ENCODE measurements at places on chromosomes 16 and 17. TPM values are rescaled to one million over a fixed set of nuclear protein-coding genes. Genes with fewer than 3 reads are reported as not detected.

DNA sequence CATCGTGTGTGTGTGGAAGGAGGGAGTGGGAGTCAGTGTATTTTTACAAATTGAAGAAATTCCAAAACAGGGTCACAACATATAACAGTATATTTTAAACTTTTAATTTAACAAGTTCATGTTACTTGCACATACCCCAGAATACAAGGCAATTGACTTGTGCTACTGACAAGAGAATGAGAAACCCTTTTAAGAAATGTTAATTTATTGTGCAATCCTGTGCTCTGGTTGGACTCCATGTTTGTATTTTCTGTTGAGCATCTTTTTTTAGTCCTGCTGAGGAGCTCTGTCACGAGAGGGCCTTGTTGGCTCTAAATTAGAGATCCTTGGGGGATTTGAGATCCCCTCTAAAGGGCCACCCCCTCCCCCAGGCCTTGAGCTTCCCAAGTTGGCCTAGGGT, 1.1 kb upstream of the EMP2 start:
- peaks cover 2% of the 10 kb centered on the region for H3K36me3 ChIP-seq
- DNase-seq, result no peak
- no peaks in the 10 kb centered on the region for H3K27me3 ChIP-seq
- peaks cover 12% of the 10 kb centered on the region for H3K4me1 ChIP-seq
- H3K27ac ChIP-seq, result no peak overlapping the region

DNA sequence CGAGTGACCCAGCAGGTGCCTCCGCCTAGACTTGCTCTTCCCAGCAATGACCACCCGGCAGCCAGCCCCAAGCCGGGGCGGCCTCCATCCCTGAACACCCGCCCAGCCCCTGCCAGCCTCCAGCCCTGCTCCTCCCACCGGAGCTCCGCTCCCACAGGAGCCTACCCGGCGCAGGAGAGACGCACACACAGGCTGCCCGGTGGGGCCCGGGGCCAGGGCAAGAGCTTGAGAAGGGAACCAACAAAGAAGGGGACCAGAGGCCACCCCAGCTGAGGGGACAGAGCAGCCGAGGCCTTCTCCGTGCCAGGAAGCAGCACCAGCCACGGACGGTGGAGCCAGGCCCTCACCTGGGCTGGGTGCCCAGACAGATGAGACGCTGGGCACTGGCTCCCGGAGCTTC, 13.8 kb downstream of the PKD1 start:
- H3K4me3 ChIP-seq, result no peak overlapping the region
- H3K4me1 ChIP-seq, result no peaks in the 10 kb centered on the region
- H3K27ac ChIP-seq, result no peak overlapping the region

GRCh38 chr17:38322156-38322779, 21.5 kb downstream of the GPR179 start:
- H3K36me3 ChIP-seq, result peaks cover 35% of the 10 kb centered on the region
- no peaks in the 10 kb centered on the region for H3K27me3 ChIP-seq
- no peak overlapping the region for H3K4me3 ChIP-seq
- no peak overlapping the region for H3K27ac ChIP-seq
- H3K4me1 ChIP-seq, result peaks cover 3% of the 10 kb centered on the region

GRCh38 chr16:73311857-73312723, 264.2 kb upstream of the ZFHX3 start:
- no peak for DNase-seq
- H3K27ac ChIP-seq, result no peak overlapping the region
- H3K27me3 ChIP-seq, result no peaks in the 10 kb centered on the region
- no peaks in the 10 kb centered on the region for H3K36me3 ChIP-seq
- H3K4me1 ChIP-seq, result no peaks in the 10 kb centered on the region

- no peak for DNase-seq
- H3K36me3 ChIP-seq, result no peaks in the 10 kb centered on the region
- peak overlapping the region; percentile 74 for H3K4me3 ChIP-seq
- H3K27ac ChIP-seq, result no peak overlapping the region
- H3K27me3 ChIP-seq, result peaks cover 2% of the 10 kb centered on the region
Measured at GRCh38 chr17:29621751-29622194, 939 bp downstream of the CORO6 start.

GRCh38 chr16:28935924-28936783, 4.4 kb downstream of the CD19 start:
- H3K27me3 ChIP-seq, result no peaks in the 10 kb centered on the region
- H3K4me1 ChIP-seq, result no peaks in the 10 kb centered on the region
- H3K4me3 ChIP-seq, result peak overlapping the region; percentile 45
- DNase-seq, result peak; percentile 95

- peak; percentile 66 for DNase-seq
- peak overlapping the region; percentile 93 for H3K4me3 ChIP-seq
- H3K27me3 ChIP-seq, result peaks cover 5% of the 10 kb centered on the region
- no peak overlapping the region for H3K27ac ChIP-seq
- no peaks in the 10 kb centered on the region for H3K4me1 ChIP-seq
Measured at GRCh38 chr17:5499476-5500231, 13.3 kb downstream of the MIS12 start.

GRCh38 chr16:48501516-48502377, 108.2 kb downstream of the N4BP1 start:
- no peaks in the 10 kb centered on the region for H3K4me1 ChIP-seq
- no peak overlapping the region for H3K4me3 ChIP-seq
- H3K27ac ChIP-seq, result no peak overlapping the region
- DNase-seq, result no peak
- no peaks in the 10 kb centered on the region for H3K36me3 ChIP-seq
- no peaks in the 10 kb centered on the region for H3K27me3 ChIP-seq

- peak; percentile 60 for DNase-seq
- peak overlapping the region; percentile 64 for H3K4me3 ChIP-seq
- peak overlapping the region; percentile 99 for H3K27ac ChIP-seq
- no peaks in the 10 kb centered on the region for H3K36me3 ChIP-seq
Measured at GRCh38 chr16:11329071-11329491, 16.2 kb upstream of the RMI2 start.

DNA sequence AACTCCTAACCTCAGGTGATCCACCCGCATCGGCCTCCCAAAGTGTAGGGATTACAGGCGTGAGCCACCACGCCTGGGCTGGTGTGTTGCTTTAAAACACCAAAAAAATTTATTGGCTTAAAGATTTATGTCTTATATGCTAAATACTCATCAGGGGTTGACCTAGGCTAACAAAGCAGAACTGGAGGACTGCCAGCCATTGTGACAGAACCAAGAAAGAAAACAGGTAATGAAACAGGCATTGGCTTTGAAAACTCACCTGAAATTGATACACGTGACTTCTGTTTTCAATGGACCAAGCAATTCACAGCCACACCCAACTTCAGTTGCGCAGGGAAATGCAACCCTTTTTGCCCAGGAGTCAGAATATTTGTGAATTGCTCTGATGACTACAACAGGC, 4.9 kb upstream of the PHAF1 start:
- no peaks in the 10 kb centered on the region for H3K36me3 ChIP-seq
- H3K4me1 ChIP-seq, result no peaks in the 10 kb centered on the region
- DNase-seq, result no peak
- no peaks in the 10 kb centered on the region for H3K27me3 ChIP-seq

- DNase-seq, result no peak
- no peaks in the 10 kb centered on the region for H3K27me3 ChIP-seq
- H3K4me3 ChIP-seq, result no peak overlapping the region
- H3K36me3 ChIP-seq, result no peaks in the 10 kb centered on the region
Measured at GRCh38 chr17:65385726-65386125, 175.7 kb downstream of the AXIN2 start.

- H3K27ac ChIP-seq, result no peak overlapping the region
- no peaks in the 10 kb centered on the region for H3K4me1 ChIP-seq
- H3K4me3 ChIP-seq, result peak overlapping the region; percentile 46
Measured at GRCh38 chr17:9958586-9959281, 53.7 kb upstream of the RCVRN start.

DNA sequence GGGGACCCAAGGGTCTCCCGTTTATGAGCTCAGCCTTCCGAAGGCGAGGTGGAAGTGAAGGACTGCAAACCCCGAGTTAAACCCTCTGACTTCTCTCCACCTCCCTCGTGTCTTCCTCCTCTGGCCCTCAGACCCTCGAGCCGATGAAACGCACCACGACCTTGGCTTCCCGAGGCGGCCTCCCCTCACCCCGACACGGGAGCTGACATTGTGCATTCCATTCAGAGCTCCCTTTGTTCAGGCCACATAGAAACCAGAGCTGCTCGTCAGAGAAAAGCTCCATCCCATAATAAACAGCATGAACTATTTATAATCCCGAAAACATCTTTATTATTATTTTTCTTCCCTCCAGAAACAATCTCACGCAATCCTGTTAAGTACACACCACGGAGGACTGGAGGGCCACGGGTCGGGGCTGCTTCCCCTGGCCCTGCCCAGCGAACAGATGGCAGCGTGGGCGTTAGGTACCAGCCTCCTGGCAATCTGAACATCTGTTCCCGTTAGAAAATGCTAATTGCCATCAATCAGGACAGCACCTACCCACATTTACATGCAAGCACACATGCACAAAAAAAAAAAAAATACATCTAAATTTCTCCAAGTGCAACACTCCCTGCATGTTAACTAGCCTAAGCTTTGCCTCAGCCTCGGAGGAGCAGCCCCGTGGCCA, 145.7 kb downstream of the RBFOX3 start:
- no peaks in the 10 kb centered on the region for H3K27me3 ChIP-seq
- no peaks in the 10 kb centered on the region for H3K36me3 ChIP-seq
- H3K27ac ChIP-seq, result no peak overlapping the region
- H3K4me1 ChIP-seq, result no peaks in the 10 kb centered on the region
- no peak overlapping the region for H3K4me3 ChIP-seq

The HS3ST2 gene
- 3.1 TPM for total RNA-seq

The CIAPIN1 gene
- total RNA-seq, result 85.3 TPM

The TAX1BP3 gene
- total RNA-seq, result 79.2 TPM

The ATP6V0D1 gene
- total RNA-seq, result 43.0 TPM

The GPRC5C gene
- 15.5 TPM for total RNA-seq

The SLC38A8 gene
- not detected for total RNA-seq

Measured in H9 (cell line).